ENCODE measurements at places on chromosomes 3 and 15.
A peak's percentile ranks its signal among the peaks of the same experiment; 100 is the strongest.

DNA sequence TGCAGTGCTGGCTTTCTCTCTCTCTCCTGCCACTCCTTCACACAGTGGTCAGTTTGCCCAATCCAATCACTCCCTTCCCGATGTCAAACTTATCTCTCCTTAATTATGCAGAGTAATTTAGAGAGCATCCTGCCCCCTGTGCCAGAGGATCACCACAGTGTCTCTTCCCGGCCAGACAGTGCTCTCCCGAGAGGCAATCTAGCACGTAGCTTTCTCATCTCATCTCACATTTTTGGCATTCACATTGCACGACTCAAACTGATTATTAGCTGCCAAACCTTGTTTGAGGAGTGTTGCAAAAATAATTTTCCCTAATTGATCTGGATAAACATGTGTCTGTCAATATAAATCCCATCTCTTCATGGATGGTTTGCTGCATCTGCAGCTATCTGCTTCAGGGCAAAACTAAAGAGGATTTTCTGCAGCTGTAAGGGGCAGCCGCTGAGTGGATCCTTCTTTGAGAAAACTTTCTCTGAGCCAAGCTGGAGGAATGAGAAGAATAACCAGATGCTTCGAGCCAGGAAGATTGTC lies 37.8 kb downstream of the SSUH2 start:
- DNase-seq, result no peak

DNA sequence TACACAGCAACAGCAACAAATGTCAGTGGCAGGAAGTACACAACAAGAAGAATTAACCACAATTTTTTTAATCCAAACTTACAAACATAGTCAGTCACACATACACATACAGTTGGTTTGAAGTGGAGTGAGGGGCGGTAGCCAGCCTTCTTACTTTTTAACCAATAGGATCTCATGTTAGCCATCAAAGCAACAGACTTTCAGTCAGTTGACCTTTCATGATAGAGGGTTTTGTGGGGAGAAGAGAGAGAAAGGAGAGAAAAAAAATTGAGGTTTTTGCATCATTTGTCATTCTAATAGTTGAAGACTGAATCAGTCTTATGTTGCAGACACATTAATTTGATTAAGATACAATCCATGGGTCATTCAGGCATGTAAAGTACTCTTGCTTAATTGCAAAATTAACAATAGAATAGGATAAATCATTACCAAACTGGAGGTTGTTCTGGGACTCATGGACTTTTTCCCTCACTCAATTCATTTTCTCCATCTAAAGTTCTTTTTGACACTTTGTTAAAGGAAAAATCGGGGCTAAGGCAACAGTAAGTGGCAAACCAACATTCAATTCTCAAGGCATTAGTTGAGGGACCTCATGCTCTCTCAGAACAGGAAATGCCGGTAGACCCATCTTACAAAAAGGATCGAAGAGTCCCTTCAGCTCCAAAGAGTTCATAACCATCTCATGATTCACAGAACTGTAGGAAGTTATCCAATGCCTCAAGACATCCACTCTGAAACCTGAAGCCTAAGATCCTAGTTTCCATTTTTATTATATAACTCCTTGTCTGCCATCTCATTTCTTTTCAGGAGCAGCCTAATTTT lies 159.5 kb upstream of the LPP start:
- DNase-seq, result peak; percentile 67

GRCh38 chr15:73856458-73857192 lies 16.7 kb upstream of the TBC1D21 start:
- no peak for DNase-seq

GRCh38 chr3:48501196-48501595 lies 2.8 kb downstream of the SHISA5 start:
- DNase-seq, result no peak

DNA sequence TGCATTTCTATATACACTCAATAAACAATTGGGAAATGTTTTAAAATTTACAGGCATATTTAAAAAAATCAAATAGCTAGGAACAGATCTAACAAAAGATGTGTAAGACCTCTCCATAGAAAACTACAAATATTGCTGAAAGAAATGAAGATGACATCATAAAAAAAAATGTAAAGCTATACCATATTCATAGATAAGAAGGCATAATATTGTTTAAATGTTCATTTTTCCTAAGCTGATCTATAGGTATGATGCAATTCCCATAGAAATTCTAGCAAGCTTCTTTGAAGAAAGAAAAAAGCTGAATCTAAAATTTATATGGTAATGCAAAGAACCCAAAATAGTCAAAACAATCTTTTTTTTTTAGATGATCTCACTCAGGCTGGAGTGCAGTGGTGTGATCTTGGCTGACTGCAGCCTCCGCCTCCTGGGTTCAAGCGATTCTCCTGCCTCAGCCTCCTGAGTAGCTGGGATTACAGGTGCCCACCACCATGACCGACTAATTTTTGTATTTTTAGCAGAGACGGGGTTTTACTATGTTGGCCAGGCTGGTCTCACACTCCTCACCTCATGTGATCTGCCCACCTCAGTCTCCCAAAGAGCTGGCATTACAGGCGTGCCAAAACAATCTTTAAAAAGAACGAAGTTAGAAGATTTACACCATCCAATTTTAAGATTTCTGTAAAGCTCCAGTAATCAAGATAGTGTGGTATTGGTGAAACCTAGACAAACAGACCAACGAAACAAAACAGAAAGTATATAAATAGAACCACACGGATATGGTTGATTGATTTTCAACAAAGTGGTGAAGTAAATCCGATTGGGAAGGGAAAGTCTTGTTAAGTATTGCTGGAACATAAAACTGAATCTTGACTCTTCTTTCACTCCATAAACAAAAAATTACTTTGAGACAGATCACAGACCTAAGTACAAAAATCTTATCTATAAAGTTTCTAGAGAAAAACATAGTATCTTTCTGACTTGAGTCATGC lies 6.3 kb upstream of the BHLHE40 start:
- no peak for DNase-seq

DNA sequence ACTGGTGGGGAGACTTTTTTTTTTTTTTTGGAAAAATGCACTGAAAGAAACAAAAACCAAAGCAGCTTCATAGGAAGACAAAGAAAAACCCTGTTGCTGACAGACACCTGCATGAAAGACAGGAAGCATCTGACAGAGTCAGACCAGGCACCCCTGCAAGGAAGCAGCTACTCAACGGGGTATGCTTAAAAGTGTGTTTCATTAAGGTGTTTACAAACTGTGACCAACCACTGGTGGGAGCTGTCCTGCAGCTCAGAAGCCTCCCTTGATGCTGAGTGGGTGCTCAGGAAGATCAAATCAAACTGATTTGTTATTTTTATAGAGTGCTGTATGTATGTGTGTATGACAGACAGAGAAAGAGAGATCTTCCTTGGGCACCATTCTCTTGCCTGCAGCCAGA lies 34.7 kb upstream of the AGBL1 start:
- DNase-seq, result no peak

DNA sequence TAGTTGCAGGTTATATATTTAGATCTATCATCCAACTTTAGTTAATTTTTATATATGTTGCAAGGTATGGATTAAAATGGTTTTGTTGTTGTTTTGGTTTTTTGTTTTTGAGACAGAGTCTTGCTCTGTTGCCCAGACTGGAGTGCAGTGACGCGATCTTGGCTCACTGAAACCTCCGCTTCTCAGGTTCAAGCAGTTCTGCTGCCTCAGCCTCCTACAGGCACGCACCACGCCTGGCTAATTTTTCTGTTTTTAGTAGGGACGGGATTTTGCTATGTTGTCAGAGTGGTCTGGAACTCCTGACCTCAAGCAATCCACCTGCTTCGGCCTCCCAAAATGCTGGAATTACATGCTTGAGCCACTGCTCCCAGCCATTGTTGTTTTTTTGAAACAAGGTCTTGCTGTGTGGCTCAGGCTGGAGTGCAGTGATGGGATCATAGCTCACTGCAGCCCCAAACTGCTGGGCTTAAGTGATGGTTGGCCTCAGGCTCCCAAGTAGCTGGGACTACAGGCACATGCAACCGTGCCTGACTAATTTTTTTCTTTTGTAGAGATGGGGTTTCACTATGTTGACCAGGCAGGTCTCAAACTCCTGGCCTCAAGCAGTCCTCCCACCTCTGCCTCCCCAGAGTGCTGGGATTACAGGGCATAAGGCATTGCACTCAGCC lies 92.0 kb downstream of the ZNF609 start:
- no peak for DNase-seq

DNA sequence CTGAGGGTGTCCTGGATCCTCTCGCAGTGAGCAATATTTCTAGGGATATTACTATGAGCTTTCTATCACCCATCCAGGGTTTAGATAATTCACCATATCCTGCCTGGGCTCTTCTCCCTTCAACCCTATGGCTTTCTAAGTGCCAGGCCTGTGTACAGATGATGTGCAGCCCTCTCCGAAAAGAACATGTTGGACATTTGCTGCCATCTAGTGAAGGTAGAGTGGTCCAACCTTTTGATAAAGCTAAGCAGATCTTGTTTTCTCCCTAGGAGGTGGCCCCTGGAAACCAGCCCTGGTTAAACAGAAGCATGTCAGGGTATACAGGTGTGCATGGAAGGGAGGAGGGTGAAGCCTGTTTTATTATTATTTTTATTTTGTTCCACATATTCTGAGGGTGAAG lies 27.9 kb upstream of the SCN10A start:
- peak; percentile 68 for DNase-seq

DNA sequence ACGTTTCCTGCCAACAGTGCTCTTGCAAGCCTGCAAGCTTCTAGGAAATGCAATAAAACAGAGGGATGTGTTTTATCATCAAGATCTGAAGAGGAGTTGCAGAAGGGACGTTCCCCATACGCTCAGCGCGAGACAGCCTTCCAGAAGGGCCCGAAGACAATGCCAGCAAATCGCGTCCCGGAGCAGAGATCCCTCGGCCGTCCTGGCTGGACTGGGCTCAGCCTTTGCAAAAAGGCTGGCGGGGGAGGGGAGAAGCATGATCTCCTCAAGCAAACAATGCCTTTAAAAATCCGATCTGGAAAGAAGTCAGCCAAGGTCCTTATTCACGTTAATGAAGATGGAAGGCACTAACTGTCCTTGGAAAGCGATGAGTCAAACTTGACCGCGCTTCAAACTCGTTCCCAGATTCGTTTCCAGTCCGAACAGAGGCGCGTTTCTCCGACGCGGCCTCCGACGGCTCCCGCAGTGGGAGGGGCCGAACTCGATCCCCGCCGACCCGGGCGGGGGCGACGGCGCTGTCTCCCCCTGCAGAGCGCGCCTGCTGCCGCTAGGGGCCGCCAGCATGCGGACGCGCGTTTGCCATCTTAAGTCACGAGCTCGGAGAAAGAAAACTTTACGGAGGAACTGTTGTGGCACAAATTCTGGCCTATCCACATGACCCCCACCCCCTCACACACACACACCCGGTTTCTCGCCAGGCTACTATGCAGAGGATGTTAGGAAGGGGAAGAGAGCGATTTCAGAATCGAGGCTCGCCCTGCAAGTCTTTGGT lies 5.5 kb downstream of the BCL6 start:
- DNase-seq, result peak; percentile 97

DNA sequence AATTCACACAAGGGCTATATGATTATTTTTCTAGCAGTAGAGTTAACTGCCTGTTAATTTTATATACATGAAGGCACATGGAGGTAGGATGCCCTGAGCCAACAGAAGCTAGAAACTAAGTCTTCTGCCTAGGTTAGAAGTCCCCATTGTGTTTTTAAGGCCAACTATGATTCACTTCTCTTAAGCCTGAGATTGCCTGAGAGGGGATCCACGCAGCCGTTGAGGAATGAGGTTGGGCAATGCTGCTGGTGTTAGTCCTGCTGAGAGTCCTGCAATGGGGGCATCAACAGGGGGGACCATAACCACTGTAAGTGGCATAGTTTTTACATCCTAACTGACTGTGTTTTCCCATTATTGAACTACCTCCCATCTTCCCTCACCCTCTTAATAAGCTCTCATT lies 60.1 kb upstream of the PFN2 start:
- no peak for DNase-seq

- no peak for DNase-seq
Observed at GRCh38 chr3:133940536-133940935, 44.9 kb upstream of the RAB6B start.

DNA sequence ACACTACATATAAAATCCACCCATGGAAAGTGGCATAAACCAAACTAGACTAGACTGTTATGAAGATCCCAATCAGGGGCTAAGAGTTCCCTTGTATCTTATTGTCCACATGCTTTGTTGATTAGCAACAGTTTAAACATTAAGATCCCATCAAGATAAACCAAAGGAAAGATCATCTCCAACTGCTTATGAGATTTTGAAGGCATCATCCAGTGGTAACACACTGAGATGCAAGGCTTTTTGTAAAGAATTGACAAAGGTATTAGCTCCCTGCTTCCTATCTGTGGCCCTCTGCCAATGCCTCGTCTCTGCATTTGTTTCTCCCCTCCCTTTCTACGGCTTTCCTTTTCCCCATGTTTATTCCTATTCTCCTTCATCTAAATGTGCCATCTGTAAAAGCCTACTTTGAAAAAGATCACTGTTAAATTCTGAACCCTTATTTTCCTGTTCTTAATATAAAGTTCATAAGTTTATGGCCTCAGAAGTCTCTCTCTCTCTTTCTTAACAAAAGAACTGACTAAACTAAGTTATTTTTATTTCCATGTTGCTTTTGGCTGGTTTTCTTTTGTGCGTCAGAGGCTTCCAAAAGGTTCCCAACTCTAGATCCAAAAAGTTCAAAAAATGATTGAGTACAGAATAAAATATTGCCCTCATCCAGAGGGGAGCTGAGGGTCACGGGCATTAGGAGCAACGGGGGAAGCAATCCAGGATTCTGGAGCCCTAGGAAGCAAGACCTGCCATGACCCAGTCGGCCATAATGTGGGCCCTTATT lies 5.5 kb downstream of the PLD1 start:
- DNase-seq, result peak; percentile 83

- peak; percentile 27 for DNase-seq
Observed at GRCh38 chr3:180358179-180358578, 243.8 kb upstream of the TTC14 start.

DNA sequence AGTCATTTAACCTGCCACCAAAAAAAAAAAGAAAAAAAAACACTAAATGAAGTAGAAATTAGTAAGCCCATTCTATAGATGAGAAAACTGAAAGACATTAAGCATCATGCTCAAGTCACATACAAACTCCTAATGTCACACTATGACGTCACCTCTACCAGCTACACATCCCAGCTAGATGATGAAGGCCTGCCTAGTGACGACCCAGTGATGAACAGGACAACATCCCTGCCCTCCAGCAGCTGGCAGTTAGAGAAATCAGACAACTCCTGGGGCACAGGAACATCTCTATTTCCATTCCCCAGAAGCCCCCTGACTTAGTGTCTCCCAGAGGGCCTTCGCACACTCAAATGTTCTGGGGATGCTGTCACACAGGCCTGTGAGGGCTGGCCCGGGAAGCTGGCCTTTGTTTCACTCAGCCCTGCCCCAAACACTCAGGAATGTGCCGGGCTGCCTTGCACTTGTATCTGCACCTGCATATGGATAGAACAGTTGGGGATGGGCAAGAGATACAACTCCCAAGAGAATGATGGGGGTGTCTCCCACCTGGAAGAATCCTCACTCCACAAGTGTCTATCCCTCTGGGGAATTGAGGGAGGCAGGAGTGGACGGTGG lies 7.0 kb upstream of the HAPLN3 start:
- no peak for DNase-seq
